ENCODE measurements at places on chromosomes 4 and X.
A peak's percentile ranks its signal among the peaks of the same experiment; 100 is the strongest.

- DNase-seq: no peak
Measured at GRCh38 chr4:154836513-154836912, 55.4 kb downstream of the RBM46 start.

DNA sequence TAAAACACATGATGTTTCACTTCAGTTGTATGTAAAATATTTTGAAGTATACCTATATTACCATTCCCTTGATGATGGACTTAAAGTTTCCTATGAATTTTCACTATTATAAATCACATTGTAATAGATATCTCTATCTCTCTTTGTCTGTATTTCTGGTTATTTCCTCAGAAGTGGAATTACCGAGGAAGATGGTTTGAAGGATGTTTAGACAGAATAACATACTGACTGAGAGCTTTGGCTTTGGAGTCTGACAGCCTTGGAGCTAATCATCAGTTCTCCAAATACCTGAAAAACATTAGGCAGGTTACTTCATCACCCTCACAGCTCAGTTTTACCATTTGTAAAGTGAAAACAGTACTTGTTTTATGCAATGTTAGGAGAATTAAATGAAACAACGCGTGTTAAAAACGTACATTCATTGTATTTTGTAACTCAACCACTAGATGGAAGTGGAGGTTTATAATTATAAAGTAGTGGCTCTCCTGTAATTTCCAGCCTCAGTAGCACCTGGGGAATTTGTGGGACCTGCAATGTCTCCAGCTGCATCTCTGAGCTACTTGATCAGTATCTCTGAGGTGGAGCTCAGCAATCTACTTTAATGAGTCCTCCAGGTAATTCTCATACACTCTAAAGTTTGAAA lies 14.3 kb downstream of the JCHAIN start:
- DNase-seq: peak; percentile 23

DNA sequence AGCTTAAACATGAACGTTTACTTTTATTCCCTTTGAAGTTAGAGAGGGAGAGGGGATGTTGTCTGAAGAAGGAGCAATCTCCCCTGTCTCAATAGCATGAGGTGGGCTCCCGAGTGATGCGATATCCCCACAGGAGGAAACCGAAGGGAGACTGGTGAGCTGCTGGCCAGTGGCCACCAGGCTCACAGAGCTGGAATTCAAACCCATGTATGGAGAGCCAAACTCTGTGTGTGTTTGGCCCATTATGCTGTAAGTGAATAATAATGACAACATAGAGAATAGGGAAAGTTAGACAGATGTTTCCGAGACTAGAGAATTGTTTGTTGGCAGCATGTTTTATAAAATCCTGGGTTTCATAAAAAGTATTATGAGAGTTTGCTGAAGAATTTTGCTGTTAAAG lies 66.1 kb upstream of the CLNK start:
- DNase-seq: no peak

DNA sequence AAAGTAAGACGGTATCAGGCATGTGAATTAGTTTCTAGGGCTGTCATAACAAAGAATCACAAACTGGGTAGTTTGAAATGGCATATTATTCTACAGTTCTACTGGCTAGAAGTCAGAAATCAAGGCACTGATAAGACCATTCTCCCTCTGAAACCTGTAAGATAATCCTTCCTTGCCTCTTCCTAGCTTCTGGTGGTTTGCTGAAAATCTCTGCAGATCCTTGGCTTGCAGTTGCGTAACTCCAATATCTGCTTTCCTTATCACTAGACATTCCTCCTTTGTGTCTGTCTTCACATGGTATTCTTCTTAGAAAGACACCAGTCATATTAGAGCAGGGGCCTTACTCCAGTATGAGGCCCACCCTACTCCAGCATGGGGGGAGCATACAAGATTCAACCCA lies 19.6 kb upstream of the LCORL start:
- no peak for DNase-seq
